ENCODE measurements at places on chromosomes 3 and 15.

GRCh38 chr3:32435911-32436815 is 44.5 kb downstream of the CMTM7 start:
- no peak for DNase-seq

GRCh38 chr3:143295201-143296080 is 175.9 kb downstream of the CHST2 start:
- DNase-seq = no peak

GRCh38 chr15:51234176-51234927 is 104.0 kb downstream of the CYP19A1 start:
- no peak for DNase-seq

- no peak for DNase-seq
Measured at GRCh38 chr3:141860766-141861513, 15.5 kb upstream of the ATP1B3 start.

- no peak for DNase-seq
Measured at GRCh38 chr3:17974206-17974841, 231.9 kb upstream of the TBC1D5 start.

- DNase-seq = no peak
Measured at GRCh38 chr3:4140921-4141320, 162.2 kb upstream of the SETMAR start.

GRCh38 chr3:161794551-161794950 is 297.9 kb downstream of the OTOL1 start:
- DNase-seq = no peak

DNA sequence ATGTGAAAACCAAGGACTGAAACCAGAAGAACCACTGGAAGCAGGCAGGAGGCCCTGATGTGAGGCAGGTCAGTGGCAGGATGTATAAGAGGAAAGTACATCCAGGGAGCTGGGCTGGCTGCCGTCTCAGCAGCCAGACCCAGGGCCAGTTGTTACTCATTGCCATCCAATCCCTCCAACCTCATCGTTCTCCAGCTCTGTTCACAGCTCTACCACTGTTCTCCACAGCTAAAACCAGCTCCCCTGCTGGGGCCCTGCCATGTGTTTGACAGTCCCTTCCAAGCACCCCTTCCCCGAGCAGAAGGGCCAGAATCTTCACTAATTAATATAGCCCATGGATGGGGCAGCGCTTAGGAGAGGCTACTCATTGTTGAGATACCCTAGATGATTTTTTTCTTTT is 206.6 kb downstream of the MECOM start:
- no peak for DNase-seq

DNA sequence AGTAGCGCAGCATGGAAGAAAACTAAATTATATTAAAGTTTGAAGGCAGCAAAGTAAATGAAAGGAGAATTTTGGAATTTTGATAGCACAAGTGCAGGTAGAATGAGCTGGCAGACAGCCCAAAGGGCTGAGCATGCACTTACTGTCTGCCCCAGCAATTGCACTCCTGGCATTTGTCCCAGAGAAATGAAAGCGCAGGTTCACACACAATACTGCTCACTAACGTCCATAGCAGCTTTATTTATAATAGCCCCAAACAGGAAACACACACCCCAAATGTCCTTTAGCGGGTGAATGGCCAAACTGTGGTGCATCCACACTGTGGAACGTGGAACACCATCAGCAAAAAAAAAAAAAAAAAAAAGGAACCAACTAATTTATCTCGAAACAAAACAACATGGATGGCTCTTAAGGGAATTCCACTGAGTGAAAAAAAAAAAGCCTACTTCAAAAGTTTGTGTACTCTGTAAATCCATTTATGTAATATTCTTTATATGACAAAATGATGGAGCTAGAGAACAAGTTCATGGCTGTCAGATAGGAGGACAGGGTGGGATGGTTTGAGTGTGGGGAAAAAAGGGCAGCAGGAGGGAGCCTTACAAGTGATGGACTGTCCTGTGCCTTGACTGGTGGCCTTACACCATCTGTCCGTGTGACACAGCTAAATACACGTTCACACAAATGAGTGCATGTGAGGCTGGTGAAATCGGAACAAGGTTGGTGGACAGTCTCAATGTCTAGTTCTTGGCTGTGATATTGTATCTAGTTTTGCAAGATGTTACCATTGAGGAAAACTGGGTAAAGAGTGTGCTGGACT is 6.0 kb upstream of the TM2D3 start:
- DNase-seq = no peak

GRCh38 chr15:81093961-81094360 is 40.1 kb upstream of the CFAP161 start:
- DNase-seq = no peak

DNA sequence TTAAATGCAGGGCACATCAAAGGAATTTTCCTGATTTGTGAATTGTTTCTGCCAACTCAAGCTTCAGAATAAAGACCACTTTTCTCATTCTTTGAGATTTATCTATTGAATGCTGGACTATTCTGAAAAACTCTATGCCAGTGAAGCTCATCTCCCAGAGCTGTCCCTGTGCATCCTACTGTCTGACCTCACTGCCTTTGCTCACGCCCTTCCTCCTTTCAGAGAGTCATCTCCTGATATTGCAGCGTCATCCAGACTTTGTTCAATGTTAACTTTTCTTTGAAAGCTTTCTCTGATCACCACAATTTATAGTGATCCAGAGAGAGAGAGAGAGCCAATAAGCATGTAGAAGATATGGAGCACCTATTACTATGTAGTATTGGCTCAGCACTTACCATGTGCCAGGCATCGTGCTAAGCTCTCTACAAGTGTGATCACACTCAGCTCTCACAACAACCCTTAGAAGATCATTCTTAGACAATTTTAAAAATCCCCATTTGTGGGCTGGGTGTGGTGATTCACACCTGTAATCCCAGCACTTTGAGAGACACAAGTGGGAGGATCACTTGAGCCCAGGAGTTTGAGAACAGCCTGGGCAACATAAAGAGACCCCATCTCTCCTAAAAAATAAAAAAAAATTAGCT is 30.2 kb upstream of the TLE3 start:
- DNase-seq = no peak

- DNase-seq = no peak
Measured at GRCh38 chr3:167120828-167121227, 259.3 kb downstream of the ZBBX start.

DNA sequence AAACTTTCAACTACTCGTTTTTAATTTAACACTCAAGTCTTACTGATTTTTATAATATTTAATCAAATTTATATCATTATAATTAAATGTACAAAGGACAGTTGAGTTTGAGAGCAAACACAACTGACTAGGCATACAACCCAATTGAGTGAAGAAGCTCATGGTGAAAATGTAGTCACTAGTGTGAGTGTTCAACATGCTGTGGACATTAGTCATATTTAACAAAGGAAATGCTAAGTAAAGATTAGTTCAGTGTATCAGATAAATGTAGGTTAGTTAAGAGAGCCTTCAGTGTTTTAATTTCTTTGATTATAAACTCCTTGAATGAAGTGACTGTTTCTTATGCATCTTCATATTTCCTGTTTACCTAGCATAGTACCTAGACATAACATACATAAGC is 444.2 kb upstream of the GOLIM4 start:
- no peak for DNase-seq

GRCh38 chr3:13954741-13955483 is 75.0 kb upstream of the WNT7A start:
- DNase-seq = no peak

GRCh38 chr15:63010920-63011693 is 31.4 kb upstream of the TPM1 start:
- DNase-seq = no peak

DNA sequence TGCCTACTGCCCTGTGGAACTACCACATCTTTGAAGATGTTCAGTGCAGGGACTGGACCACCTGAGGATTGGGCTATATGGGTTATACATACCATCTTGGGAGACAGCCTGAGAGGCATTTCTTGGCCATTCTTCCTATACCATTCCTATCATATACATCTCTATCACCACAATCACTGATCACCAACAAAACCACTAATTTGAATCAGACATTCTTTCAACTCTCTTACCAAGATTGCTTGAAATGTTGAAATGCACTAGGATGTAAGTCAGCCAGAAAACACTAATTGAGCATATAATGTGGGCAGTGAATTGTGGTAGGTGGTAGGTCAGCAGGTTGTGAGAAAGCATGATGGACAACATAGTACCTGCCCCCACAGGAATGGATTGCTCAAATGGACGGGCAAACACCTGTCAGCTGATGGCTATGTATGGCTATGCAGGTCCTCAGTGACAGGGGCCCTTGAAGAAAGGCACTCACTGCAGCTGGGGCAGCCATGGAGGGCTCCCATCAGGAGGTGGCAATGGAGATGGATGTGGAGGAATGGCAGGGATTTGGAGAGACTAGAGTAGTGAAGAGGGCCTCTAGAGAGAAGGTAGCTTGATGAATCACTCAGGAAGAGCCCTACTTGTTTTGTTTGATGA is 49.1 kb downstream of the AMOTL2 start:
- no peak for DNase-seq

DNA sequence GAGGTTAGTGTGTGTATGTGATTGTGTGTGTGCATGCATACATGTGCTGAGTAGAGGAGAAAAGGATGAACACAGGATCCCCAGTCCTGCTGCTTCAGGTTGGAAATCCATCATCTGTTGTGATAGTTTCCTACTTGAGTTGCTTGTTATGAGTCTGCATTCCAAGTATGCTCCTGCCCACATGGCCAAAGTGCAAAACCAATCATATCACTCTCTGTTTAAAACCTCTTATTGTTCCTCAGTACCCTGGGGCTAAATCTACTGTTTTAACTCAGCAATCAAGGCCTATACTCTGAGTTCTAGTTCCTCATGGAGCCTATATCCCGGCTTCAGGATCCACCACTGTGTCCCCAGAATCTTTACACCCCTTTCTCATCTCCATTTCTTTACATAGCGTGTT is 139.9 kb upstream of the TLE3 start:
- DNase-seq = no peak

- DNase-seq = no peak
Measured at GRCh38 chr3:40645883-40646282, 121.1 kb downstream of the ZNF621 start.

GRCh38 chr3:168475704-168476103 is 380.0 kb upstream of the GOLIM4 start:
- DNase-seq = no peak

DNA sequence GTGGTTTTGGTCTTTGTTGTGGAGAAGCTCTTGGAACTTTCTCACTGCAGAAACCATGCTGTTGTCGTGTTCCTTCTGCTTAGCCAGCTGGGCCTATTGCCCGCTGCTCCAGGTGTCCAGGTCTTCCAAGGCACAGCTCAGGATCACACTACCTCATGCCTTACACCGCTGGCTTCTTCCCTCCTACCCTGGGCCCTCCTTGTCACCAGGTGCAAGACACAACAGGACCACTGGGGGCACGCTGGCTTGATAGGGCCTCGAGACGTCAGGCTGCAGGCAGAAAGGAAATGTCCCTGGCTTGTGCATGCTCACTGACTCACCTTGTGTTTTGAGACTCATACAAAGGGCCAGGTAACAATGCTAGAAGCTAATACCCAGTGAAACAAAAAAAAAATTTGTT is 32.3 kb downstream of the PAQR9 start:
- no peak for DNase-seq

GRCh38 chr3:192121923-192122322 is 605.4 kb downstream of the FGF12 start:
- DNase-seq = no peak

DNA sequence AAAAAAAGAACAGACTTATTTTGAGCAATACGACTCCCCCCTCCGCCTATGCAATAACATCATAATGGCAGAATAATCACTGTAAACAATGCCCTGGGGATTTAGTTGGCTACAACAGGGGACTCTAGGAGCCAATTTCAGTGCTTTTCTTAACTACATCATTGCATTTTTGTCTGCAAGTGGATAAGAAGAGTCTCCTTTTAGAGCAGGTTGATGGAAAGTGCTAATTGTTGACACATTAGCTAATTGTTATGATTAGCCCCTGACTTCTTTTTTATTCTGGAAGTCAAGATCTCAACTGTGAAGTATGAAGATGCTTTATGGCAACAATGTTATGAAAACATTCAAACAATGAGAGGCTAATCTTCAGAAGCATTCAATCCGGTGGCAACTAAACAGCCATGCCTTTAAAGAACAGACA is 121.2 kb downstream of the MECOM start:
- DNase-seq = no peak

DNA sequence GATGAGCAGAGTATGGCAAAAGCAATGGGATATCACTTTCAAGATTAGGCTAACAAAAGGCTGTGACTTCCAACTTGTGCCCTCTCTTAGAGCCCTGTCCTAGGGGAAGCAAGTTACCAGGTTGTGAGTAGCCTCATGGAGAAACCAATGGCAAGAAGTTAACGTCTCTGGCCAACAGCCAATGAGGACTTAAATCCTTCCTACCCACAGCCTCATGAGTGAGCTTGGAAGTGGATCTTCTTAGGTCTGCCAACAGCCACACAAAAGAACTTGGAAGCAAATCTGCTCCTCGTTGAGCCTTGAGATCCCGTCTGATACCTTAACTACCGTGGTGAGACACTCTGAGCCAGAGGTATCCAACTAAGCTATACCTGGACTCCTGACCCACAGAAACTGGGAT is 5.7 kb downstream of the NME9 start:
- no peak for DNase-seq

DNA sequence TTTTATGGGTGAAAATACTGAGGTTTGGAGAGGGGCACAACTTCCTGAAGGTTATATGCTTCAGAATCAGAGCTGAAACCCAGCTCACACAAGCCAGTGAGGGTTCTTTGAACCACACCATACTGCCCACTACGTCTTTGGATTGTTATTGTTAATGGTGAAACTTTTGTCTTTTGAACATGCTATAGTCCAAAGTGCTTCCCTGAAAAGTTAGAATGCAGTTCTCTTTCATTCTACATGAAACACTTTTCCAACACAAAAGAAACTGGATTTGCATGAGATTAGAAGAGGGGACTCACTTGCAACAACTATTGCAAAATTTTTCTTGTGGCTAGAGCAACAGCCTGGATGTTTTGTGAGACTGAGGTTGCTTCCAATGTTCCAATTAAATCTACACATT is 473.6 kb downstream of the SOX2 start:
- no peak for DNase-seq

DNA sequence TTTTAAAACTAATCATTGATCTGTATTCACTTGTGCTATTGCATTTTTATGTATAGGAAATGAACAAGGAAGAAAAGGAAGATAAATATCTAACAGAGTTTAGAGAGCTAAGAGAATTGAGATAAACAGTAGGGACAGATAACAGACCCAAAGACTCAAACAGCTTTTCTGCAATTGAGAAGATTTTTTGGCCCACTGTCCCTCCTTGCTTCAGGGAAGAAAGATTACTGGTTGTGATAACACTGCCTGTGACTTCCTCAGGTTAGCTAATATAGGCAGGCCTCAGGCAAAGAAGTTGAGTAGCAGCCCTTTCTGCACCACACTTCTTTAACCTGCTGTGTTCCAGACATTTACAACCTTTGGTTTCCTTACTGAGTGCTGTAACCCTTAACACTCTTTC is 2.7 kb upstream of the COX17 start:
- DNase-seq = no peak

DNA sequence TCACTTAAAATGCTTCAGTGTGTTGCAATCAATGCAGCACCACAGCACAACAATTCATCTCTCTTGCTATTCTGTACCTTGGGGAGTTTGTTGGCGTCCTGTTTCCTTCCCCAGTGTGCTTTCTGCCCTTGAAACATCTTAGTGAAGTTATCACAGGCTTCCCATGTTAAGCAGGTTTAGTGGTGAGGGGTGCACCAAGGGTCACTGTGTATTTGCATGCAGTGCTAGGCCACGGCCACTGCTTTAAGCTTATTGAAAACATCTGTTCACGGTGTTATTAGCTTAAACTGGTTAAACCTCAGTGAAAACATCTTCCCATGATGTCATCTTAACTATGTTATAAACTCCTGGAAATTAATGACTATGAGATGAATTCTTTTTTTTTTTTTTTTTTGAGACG is 217.3 kb upstream of the GOLIM4 start:
- no peak for DNase-seq
